Tibial artery (tissue), 4 donors: ENCODE measurements at places on chromosomes 4 and X.

- no peaks in the 10 kb centered on the region for H3K4me1 ChIP-seq
- H3K27ac ChIP-seq: no peak overlapping the region
- H3K36me3 ChIP-seq: no peaks in the 10 kb centered on the region
These were observed 8.8 kb downstream of the GPRIN3 start for GRCh38 chr4:89298788-89299152.

- H3K27me3 ChIP-seq: no peaks in the 10 kb centered on the region
- DNase-seq: no peak
- no peaks in the 10 kb centered on the region for H3K36me3 ChIP-seq
- no peak overlapping the region for H3K27ac ChIP-seq
These were observed 7.4 kb downstream of the BMPR1B start for GRCh38 chr4:94765174-94765573.

- no peaks in the 10 kb centered on the region for H3K27me3 ChIP-seq
- H3K27ac ChIP-seq: no peak overlapping the region
- no peak for DNase-seq
- H3K4me1 ChIP-seq: no peaks in the 10 kb centered on the region
- H3K4me3 ChIP-seq: no peak overlapping the region
These were observed 19.2 kb downstream of the STIM2 start for GRCh38 chr4:26879805-26880204.

DNA sequence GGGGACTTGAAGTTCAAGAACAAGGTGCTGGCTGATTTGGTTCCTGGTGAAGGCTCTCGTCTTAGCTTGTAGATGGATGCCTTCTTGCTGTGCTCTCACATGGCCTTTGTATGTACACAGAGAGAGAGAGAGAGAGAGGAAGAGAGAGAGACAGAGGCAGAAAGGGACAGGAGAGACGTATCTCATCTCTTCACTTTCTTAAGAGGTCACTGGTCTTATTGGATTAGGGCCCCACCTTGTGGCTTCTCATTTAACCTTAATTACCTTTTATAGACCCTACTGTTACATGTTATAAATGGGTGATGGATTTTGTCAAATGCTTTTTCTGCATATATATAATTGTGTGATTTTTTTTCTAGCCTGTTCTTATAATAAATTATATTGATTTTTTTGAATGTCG is 1444.2 kb downstream of the ADGRL3 start:
- DNase-seq: no peak
- no peaks in the 10 kb centered on the region for H3K36me3 ChIP-seq

GRCh38 chrX:30309139-30309571 is at the start of gene NR0B1:
TSS of gene NR0B1 (minus strand) at chrX:30309390. CDS start at chrX:30309363, 27 bp downstream.
- DNase-seq: no peak
- no peak within 1 kb of the TSS for H3K4me3 ChIP-seq
- H3K4me1 ChIP-seq: peaks cover 10% of the 10 kb centered on the region
- no peak within 1 kb of the TSS for H3K27ac ChIP-seq
- H3K27me3 ChIP-seq: no peaks in the 10 kb centered on the region

GRCh38 chr4:115119804-115120352 is 6.5 kb upstream of the NDST4 start:
- no peaks in the 10 kb centered on the region for H3K36me3 ChIP-seq
- no peak for DNase-seq
- no peaks in the 10 kb centered on the region for H3K4me1 ChIP-seq
- no peaks in the 10 kb centered on the region for H3K27me3 ChIP-seq
- no peak overlapping the region for H3K27ac ChIP-seq

DNA sequence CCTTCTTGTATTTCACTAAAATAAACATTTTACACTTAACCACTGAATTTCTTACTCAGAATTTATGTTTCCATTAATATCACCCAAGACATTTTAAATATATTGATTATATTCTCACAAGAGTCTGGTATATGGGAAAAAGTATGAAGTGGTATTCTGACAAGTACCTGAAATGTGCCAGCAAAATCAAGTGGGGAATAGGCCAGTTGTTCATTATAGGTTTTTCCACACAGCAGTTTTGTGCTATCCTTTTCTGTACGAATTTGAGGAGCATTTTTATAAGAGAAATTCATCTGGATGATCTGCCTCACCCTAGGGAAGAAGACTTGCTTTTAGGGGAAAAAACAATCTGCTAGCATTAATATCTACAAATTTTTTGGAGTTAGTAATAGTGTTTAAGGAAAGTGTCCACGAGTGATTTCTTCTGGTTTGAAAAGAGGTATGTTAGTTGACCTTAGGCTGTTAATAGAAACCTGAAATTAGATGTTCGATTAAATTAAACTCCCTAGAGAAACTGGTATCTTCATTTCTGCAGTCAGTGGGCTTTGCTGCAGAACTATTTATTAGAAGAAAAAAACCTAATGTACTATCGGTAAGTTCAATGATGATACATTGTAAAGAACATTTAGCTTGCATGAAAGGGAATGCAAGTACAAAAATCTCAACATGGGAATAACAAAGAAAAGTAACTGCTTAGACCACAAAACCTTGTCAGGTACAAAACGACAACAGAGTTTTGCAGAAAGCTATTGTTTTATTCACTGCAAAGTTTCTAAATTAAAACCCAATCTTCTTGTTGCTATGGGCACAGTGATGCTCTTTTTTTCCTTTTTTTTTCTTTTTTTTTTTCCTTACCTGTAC is 1.8 kb downstream of the KLF3 start:
- peak overlapping the region; percentile 99 for H3K4me3 ChIP-seq
- H3K27ac ChIP-seq: peak overlapping the region; percentile 99
- no peak for DNase-seq
- H3K4me1 ChIP-seq: peaks cover 60% of the 10 kb centered on the region
- no peaks in the 10 kb centered on the region for H3K36me3 ChIP-seq
- H3K27me3 ChIP-seq: no peaks in the 10 kb centered on the region

GRCh38 chr4:1116838-1117237 is 3.5 kb upstream of the RNF212 start:
- no peaks in the 10 kb centered on the region for H3K27me3 ChIP-seq
- H3K4me3 ChIP-seq: no peak overlapping the region
- no peaks in the 10 kb centered on the region for H3K4me1 ChIP-seq

- H3K27me3 ChIP-seq: peaks cover 2% of the 10 kb centered on the region
- H3K36me3 ChIP-seq: no peaks in the 10 kb centered on the region
- H3K27ac ChIP-seq: no peak overlapping the region
- H3K4me1 ChIP-seq: no peaks in the 10 kb centered on the region
- no peak for DNase-seq
- H3K4me3 ChIP-seq: no peak overlapping the region
These were observed 136.2 kb downstream of the HMX1 start for GRCh38 chr4:8735236-8736089.

GRCh38 chr4:155780775-155781174 is 22.0 kb downstream of the GUCY1B1 start:
- no peak overlapping the region for H3K27ac ChIP-seq
- no peak overlapping the region for H3K4me3 ChIP-seq
- no peak for DNase-seq

DNA sequence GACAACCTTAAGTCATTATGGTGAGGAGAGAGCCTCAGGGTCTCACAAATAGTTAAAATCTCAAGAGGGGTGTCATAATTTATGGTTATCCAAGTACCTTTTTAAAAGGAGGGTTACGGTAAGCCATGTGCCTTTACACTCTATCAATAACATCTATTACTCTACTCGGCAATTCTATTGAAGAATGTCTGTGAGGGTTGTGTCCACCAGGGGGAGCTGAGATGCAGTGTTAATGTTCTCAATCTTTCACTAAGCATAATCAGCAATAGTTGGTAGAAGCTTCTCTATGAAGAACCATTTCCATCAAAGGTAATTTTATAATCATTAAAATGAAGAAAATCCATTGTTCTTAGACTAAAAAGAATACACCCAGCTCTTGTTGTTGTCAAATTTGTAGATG is 457.4 kb downstream of the CENPC start:
- no peak for DNase-seq
- no peaks in the 10 kb centered on the region for H3K4me1 ChIP-seq
- no peak overlapping the region for H3K27ac ChIP-seq
- H3K27me3 ChIP-seq: no peaks in the 10 kb centered on the region
- H3K36me3 ChIP-seq: no peaks in the 10 kb centered on the region

- no peak for DNase-seq
- no peak overlapping the region for H3K4me3 ChIP-seq
- H3K4me1 ChIP-seq: no peaks in the 10 kb centered on the region
- no peak overlapping the region for H3K27ac ChIP-seq
- no peaks in the 10 kb centered on the region for H3K27me3 ChIP-seq
- no peaks in the 10 kb centered on the region for H3K36me3 ChIP-seq
These were observed 163.3 kb upstream of the USP38 start for GRCh38 chr4:143021384-143021783.

DNA sequence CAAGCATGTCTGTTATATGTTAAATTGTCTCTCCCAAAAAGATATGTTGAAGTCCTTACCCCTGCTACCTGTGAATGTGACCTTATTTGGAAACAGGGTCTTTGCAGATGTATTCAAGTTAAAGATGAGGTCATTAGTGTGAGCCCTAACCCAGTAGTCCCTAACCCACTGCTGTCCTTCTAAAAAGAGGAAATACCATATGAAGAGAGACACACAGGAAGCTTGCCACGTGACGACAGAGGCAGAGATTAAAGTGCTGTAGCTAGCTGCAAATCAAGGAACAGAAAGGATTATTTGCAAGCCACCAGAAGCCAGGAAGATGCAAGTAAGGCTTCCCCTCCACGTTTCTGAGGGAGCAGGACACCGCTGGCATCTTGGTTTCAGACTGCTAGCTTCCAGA is 150.1 kb downstream of the HNRNPD start:
- no peaks in the 10 kb centered on the region for H3K27me3 ChIP-seq
- no peaks in the 10 kb centered on the region for H3K36me3 ChIP-seq
- H3K4me1 ChIP-seq: no peaks in the 10 kb centered on the region
- H3K4me3 ChIP-seq: no peak overlapping the region
- peak; percentile 63 for DNase-seq

DNA sequence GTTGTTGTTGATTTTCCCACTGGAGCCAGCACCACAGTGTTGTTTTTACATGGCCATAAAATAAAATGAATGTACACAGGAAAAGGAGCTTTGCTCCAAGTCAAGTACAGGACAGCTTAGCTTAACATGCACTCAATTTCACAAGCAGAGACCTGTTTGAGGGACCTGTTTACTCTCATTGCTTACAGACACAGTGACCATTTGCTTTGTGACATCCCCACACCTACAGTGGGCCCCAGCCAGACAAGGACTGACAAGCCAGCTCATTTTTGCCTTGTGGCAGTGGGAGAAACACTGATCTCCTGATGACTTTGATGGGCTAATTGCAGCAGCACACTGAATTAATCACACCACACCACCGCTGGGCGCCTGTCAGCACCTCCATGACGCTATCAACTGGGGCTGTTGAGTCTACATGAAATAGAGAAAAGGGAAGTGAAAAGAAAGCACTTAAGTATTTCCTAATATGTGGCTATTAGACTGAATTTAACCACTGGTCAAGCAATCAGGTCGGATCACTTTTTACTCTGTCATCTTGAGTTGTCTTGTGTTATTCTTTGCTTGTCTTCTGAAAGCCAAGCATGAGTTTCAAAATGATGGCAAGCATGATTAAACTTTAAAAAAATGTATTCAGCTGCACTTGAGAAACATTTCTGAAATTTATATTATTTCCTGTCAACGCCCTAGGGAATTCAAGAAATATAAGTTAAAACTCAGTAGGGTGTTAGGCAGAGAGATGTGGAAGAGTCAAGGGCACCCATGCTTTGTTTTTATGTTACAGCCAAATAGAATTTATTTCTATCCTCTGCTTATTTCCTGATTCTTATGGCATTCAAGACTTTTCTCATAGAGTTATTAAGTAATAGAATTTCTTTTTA is 557.7 kb downstream of the RAB28 start:
- H3K4me1 ChIP-seq: no peaks in the 10 kb centered on the region
- H3K4me3 ChIP-seq: no peak overlapping the region
- no peaks in the 10 kb centered on the region for H3K36me3 ChIP-seq
- no peak for DNase-seq
- H3K27ac ChIP-seq: no peak overlapping the region

GRCh38 chrX:53223955-53224859 is 800 bp downstream of the KDM5C start:
- H3K36me3 ChIP-seq: peaks cover 23% of the 10 kb centered on the region
- no peak for DNase-seq
- H3K4me3 ChIP-seq: peak overlapping the region; percentile 86

DNA sequence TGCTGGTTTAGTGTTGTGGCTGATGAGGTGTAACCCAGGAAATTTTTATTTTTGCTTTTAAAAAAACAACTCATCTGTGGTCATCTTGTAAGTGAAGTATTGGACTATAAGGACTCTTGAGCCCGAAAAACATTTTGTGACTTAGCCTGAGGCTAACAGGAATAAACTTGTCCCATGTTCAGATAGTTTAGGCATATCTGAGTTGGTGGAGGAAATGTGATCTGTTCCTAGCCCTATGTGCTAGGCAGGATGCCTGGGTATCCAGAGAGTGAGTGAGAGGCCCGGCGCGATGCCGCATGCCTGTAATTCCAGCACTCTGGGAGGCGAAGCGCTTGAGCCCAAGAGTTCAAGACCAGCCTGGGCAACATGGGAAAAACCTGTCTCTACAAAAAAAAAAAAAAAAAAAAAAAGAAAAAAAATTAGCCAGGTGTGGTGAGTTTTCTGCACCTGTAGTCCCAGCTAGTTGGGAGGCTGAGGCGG is 3.7 kb downstream of the SMS start:
- no peaks in the 10 kb centered on the region for H3K36me3 ChIP-seq
- H3K27me3 ChIP-seq: no peaks in the 10 kb centered on the region
- no peak overlapping the region for H3K4me3 ChIP-seq
- H3K27ac ChIP-seq: peak overlapping the region; percentile 44
- H3K4me1 ChIP-seq: peaks cover 42% of the 10 kb centered on the region

DNA sequence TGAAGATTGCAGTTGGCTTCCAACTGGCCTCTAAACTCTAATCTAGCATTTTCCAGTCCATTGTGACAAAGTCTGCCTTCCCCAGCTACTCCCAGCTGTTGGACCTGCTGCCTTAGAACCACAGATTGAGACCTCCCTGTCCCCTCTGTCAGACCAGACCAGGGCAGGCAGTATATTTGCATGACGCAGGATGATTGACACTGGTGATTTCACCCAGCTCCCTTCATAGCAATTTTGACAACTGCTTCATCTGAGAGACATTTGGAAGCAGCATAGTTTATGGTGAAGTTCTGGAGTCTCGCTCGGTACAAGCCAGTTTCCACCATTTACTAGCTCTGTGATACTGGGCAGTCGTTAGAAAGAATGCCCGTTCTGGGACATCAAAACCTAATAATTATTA is 2.5 kb downstream of the CYP4V2 start:
- H3K4me3 ChIP-seq: no peak overlapping the region
- H3K27ac ChIP-seq: peak overlapping the region; percentile 92
- DNase-seq: no peak
- no peaks in the 10 kb centered on the region for H3K27me3 ChIP-seq
- H3K36me3 ChIP-seq: peaks cover 21% of the 10 kb centered on the region
- H3K4me1 ChIP-seq: peaks cover 18% of the 10 kb centered on the region

- no peaks in the 10 kb centered on the region for H3K27me3 ChIP-seq
- H3K4me3 ChIP-seq: no peak overlapping the region
- H3K27ac ChIP-seq: no peak overlapping the region
- DNase-seq: no peak
- H3K4me1 ChIP-seq: no peaks in the 10 kb centered on the region
- H3K36me3 ChIP-seq: no peaks in the 10 kb centered on the region
These were observed 6.4 kb downstream of the EDA2R start for GRCh38 chrX:66632473-66632872.
